ENCODE measurements at places on chromosomes 5 and 9.

- no peak for DNase-seq
Measured at GRCh38 chr9:116475201-116475600, 211.9 kb upstream of the TRIM32 start.

DNA sequence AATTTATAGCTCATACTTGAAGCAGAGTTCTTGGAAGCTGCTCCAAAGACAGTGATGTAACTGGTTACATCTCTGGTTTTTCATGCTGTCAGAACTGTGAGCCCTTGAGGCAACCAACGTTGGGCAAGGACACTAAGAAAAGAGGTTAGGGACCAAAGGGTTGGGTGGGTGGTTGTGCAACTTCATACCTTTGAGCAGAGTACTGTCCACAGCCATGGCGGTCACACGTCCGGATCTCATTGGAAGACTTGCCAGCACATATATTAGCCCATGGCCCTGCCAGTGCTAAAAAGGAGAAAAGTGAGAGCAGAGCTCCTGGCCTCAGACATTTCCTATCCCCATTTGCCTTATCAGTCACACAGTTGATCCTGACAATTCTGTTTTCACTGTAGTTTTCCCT, 2.1 kb downstream of the LECT2 start:
- no peak for DNase-seq

GRCh38 chr5:74973694-74974093, 78.7 kb downstream of the GCNT4 start:
- DNase-seq, result no peak

DNA sequence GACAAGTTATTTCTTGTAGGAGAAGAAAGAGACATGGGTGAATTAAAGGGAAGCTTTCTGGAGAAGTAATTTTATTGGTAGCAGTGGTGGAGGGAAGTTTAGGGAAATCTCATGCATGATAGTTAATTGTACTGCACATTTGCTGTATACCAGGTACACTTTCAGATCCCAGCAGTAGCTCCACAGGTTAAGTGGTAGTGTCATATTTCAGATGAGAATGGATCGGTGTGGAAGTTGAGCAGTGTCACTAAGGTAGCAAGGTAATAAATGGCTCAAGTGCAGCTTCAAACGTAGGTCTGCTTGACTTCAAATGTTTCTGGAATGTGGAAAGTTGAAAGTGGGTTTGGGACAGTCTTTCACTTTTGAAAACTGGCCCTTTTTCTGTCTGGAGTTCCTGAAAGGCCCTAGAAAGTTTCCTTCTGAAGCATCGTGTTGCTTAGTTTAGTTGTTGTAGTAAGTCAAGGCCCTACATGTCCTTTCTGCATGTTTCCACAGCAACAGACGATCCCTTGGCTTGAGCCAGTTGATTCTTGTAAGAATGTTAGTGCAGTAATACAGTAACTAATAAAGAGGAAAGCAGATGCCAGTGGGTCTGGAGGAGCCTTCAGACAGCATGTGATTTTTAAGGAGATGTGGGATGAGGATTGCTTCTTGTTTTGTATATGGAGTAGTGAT, 3.7 kb downstream of the CLTA start:
- DNase-seq, result no peak

DNA sequence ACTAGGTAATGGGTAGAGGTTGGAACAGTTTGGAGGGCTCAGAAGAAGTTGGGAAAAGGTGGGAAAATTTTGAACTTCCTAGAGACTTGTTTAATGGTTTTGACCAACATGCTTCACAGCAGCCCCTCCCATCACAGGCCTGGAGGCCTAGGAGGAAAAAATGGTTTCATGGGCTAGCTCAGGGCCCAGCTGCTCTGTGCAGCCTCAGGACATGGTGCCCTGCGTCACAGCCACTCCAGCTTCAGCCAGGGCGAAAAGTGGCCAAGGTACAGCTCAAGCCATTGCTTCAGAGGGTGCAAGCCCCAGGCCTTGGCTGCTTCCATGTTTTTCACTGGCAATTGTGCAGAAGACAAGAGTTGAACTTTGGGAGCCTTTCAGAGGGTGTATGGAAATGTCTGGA, 453.7 kb downstream of the LRRC70 start:
- DNase-seq, result no peak

DNA sequence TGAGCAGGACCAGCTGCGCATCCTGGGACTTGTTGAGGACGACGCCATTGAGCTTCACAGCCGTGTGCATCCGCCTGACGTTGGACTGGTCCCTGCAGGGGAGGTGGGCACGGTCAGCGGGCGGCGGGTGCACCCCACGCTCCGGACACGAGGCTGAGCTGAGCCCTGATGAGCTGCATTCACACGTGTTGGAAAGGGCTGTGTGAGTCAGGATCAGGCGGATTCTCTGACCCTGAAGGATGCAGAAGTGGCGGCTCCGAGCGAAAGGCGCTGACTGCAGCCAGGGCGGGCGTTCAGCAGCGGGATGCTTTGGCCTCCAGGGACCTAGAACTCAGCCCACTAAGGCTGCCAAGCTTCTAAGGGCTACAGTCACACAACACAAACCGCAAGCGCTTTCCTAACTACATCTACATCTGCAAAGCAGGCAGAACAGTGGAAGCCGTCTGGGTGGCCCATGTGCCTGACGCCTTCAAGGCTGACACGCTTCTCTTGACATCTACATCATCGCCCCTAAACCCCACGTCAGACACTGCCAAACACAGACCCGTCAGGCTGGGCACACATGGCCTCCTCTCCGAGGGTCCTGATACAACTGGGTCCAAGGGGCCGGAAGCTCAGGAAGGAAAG, 44.9 kb downstream of the NKD2 start:
- DNase-seq, result no peak

DNA sequence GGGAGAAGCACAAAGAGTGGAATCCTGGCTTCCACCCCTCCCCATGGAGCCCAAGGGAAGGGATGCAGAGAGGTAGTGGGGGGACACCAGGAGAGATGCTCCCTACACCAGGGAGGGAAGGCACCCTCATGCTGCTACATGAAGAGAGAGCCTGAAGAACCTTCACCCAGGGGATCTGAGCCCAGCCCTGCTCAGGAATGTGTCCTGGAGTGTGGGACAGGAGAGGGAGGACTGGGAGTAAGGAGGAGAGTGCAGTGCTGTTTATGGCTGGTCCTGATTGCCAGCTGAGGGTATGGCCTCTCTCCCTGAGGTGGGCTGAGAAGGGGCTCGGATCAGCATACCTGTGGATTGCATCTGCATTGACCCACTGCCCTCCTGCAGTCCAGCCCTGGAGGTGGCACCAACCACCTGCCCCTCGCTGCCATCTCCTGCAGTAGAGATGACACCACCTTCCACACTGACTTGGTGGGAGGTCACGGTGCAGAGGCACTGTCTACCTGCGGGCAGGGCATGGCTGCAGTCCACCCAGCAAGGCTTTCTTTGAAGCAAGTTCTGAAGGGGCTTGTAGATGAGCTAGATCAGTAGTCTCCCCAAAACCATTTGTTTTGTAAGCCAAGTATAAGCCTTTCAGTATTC, 114.9 kb upstream of the SLC25A48 start:
- no peak for DNase-seq

DNA sequence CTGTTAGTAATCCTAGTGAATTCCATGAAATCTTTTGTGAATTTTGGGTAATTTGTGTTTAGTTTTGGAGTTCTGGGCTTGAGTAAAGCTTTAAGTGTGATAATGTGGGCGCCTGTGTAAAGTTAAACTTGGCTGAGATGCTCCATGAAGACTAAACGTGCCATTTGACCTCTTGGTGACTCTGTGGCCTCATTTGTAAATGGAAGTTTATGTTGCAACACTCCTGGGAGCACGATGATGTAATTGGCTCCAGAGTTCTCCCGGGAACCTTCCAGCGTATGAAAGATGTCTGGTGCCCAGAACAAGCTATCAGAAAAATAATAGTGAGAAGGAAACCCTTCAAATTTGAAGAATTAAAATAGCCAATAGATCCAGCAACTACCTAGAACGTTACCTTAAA, 981.2 kb downstream of the TLE4 start:
- DNase-seq, result peak; percentile 10

DNA sequence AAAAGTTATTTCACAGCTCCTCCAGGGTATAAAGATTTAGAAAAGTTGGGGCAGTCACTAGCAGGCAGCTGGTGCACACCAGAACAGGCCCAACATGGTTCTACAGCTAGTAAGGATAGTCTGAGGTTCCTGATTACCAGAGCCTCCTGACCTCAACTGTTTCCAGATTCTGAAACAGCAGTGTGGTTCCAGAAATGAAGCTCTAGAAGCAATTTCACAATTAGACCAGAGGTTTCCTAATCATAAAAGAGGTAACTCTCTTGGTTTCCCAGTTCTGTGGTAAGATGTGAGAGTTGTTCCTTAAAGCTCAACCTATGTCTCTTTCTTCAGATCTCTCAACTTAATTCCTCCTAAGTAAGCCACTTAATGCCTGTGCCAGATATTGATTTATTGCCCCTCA, 11.9 kb downstream of the AGTPBP1 start:
- DNase-seq, result no peak

DNA sequence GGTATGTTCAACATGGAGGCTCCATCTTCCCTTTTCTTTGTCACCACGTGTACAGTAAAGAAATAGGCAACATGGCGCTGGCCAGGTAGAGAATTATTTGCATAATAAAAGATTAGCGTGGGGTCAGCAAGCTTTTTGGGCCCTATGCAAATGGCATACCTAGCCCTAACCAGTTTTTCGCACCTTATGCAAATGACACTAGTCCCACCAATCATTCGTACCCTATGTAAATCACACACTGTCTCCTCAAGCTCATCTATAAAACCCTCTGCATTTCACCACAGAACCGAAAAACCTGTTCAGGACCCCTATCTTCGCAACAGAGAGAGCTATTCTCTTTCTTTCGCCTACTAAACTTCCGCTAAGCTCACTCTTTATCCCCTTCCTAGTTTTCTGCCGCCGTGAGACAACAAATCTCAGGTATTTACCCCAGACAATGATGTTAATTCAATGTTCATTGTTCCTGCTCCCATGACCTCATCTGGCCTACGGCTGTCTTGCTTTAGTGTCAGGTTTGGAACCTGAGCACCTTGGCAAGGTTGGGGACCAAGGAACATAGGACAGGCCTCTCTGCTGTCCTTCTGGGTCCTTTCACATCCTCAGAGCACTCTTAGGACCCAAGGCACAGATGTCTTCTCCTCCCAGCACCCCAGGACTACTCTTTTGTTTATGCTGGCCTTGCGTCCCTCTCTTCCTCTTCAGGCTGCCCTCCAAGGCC, 180.7 kb upstream of the RAI14 start:
- no peak for DNase-seq

DNA sequence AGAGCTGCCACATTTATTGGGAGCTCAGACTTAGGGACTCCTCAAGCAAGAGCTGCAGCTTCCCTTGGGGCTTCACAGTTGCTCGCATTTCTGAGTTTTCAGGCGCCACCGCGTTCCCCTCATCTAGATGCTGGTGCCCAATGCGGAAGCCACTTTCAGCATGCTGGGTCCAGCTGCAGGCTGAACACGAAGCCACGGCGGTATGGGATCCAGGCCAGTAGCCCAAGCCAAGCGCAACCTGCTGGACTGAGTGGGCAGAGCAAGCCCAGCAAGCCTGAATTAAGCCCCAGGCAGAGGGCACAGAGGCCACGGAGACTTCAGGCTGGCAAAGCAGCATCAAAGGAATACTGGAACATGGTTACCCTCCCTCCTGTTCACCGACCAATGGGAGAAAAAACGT, 391.5 kb downstream of the HTR1A start:
- DNase-seq, result no peak

GRCh38 chr5:172356047-172356446, 72.5 kb upstream of the UBTD2 start:
- DNase-seq, result no peak

DNA sequence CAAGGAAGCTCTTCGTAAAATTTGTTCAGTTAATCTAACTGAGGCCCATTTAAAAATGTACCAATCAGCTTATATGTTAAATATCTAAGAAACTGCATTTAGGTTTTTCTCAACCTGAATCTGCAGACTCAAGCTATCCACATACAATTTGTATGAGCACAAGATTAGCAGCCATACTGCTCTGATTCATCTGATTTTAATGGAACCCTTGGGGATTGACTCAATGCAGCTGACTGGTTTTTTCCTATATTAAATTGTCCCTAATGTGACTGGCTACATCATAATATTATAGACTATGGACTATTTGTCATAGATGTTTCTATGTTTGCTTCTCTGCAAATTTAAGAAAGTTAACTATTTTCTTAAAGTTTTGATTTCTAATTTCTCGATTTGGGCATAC, 451.0 kb upstream of the TUSC1 start:
- no peak for DNase-seq

DNA sequence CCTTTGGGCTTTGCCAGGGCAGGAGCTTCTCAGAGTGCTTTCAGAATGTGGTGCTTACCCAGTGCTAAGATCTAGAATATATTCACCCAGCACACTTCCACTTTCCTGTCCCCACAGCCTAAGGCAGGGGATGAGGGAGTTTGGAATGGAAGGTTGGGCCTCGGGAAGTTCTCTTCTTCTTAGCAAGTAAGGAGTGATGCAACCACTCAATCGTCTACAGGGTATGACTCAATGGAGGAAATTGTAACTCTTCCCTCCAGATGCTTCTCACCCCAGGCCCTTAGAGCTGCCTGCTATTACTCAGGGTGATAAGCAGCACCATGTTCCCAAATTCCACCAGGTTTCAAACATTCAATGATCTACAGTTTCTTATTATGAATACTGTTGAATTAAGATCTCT, 30.8 kb upstream of the AGGF1 start:
- DNase-seq, result no peak

GRCh38 chr9:105419816-105420597, 27.8 kb upstream of the FSD1L start:
- DNase-seq, result no peak

DNA sequence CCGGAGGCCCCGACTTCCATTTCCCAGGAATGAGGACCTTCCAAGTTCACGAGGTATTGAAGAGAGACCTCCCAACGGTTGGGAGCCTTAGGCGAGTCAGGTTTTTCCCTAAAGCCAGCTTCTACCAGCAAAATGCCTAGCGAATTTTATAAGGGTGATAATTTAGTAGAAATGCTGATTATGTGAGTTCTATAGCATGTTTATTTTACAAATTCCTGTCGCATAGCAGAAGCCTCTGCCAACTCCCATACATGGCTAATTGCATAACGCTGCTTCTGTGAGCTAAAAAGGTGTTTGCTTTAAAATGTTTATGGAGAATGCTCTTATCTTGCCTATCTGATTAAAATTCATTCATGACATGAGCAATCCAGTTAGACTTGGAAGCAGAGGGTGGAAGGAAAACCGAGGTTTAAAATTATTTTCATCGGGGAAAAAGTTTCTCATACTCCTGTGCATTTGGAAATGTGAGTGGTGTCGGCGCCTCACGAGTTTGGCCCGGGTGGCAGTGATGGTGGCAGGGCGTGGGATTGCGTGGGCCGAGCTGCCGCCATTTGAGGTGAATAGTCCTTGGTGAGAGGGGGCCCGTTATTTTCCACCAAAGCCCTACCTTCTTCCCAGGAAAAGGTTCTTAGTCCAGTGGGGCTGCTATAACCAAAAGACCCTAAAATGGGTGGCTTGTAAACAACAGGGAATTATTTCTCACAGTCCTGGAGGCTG, 104.4 kb upstream of the FCN2 start:
- no peak for DNase-seq

DNA sequence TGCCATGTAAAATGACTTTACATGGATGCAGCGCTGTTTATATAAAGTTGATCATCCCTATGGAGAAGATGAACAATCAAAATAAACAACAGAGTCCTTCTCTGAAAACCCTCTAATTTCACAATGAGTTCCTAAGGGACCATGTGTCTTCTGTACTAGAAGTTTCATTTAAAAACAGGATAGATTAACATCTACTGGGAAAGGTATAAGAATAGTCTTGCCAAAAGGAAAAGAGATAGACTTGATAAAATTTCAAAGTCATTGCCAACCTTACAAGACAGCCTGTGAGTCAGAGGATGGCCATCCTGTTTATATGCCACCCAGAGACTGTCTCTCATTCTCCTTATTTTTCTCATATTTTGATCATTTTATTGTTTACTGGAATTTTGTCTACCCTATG, 367.1 kb upstream of the PDE4D start:
- no peak for DNase-seq

GRCh38 chr5:75681125-75681830, 36.0 kb downstream of the POC5 start:
- DNase-seq, result peak; percentile 15
